K562 (cell line): ENCODE measurements at places on chromosomes 12 and 14. TPM values are rescaled to one million over a fixed set of nuclear protein-coding genes. Genes with fewer than 3 reads are reported as not detected.

GRCh38 chr12:96226801-96227348 is 32.7 kb downstream of the ELK3 start:
- DNase-seq, result no peak

- no peak for DNase-seq
Measured at GRCh38 chr14:104357689-104358527, 219.5 kb downstream of the KIF26A start.

- DNase-seq, result no peak
Measured at GRCh38 chr12:662566-663292, 516 bp downstream of the NINJ2 start.

DNA sequence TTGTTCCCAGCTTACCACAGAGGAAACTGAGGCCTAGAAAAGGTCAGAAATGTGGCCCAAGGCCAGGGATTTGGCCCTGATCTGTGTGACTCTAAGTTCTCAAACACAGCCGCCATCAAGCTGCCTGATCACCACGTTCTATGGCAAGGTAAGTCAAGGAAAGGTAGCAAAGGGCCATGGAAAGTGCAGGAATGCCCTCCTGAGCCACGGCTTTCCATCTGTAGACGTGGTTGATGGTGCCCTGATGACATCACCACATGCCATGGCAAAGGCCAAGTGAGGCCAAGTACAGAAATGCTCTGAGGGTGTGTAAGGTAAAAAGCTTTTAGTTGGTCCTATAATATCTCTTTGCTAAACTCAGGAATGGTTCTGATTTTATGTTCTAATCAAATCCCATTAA is 99.3 kb downstream of the DNAH10 start:
- no peak for DNase-seq

DNA sequence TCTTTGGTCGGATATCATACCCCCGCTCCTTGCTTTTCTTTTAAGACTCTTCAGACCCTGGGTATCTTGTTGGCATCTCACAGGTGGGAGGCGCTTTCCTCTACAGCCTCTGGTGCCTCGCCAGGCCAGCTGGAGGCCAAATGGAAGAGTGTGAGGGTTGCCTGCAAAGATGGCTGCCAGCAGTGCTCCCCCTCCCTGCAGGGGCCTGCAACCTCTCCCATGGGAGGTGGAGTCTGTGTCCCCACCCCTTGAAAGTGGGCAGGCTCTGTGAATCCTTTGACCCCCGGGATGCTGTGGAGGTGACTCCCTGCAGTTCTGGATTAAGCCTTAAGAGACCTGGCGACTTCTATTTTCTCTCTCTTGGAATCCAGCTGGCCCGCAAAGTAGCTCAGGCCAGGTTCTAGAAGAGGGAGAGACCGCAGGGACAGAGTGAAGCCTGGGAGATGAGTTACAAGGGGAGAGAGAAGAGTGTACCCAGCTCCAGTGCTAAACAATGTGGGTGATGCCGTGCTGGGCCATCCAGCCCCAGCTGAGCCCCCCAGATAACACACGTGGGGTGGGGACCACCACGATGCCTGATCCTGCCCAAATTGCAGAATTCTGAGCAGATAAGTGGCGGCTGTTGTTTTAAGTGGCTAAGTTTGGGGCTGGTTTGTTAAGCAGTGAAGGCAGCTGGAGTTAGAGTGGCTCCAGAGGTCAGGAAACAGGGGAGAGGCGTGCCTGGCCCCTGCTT is 37.9 kb upstream of the NCOR2 start:
- DNase-seq, result peak; percentile 63

- DNase-seq, result no peak
Measured at GRCh38 chr12:73465106-73465505, 1072.5 kb upstream of the ATXN7L3B start.

- DNase-seq, result no peak
Measured at GRCh38 chr14:103562179-103562428, 353 bp downstream of the BAG5 start.

DNA sequence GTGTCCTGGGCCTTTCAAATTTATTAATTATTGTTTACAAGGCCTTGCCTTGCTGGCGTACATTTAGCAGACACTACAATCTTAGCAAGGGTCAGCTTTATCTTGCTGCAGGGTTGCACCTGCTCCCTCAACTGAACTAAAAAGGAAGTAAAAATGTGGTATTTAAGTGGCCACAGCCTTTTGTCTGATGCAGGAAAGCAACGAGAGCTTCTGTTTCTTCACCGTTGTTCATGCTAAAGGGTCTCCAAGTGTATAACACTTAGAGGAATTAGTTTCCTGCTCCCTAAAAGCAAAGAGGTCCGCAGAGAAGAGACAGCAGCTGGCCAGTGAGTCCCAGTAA is 62.8 kb upstream of the EGLN3 start:
- DNase-seq, result no peak

DNA sequence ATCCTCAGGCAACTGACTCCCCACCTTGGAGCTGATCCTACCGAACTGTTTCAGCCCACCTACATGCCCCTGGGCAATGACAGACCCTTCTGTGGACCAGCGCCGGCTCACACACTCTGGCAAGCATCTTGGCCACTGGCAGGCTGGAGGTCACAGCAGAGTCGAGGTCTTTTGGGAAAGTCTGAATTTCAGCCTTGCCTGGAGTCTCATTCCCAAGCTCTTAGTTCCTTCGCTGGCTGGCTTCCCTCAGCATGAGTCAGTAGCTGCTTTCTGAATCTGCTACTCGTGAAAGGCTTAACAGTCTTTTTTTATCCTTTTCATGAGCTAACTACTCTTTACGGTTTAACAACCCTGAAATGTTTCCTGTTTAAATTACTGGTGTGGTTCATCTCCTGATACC is 44.5 kb downstream of the ASCL4 start:
- DNase-seq, result no peak

DNA sequence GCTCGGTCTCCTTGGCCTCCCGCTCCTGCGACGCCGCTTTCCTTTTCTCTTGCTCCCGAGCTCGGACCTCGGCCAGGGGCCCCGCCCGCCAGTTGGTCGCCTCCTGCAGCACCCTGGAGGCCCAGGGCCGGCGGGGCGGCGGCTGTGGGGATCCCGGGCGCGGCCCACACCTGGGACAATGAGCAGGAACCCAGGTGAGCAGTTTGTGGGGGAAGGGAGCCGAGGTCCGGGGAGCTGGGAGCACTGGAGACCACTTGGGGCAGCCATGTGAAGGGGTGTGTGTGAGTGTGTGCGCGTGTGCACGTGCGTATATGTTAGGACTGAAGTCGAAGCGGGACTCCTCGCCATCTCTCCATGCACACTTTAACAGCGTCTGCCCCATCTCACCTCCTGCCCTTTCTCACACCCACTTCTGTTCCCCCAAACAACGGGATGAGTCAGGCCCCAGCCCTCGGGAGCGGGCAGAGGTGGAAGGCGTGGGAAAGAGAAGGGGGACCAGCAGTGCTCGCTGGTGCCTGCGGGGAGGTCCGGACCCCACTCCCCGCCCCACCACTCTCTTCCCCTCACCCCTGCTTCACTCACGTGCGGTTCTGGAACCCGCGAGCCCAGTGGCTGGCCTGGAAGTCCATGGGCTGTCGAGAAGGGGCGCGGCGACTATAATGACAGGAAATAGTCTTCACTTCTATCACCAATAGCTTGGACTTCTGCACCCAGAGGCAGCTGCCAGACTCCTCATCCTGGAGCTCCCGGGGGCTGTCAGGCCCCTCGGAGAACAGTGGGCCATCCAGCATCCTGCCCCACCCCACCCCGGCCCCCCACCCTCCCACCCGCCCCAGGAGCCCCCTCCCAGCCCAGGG is 450 bp downstream of the DDN start:
- DNase-seq, result peak; percentile 36

GRCh38 chr12:30965613-30965985 is 39.1 kb downstream of the TSPAN11 start:
- no peak for DNase-seq

GRCh38 chr14:45114327-45114726 is 20.0 kb downstream of the FKBP3 start:
- no peak for DNase-seq

GRCh38 chr12:54359762-54360351 is 4.4 kb downstream of the GPR84 start:
- no peak for DNase-seq

DNA sequence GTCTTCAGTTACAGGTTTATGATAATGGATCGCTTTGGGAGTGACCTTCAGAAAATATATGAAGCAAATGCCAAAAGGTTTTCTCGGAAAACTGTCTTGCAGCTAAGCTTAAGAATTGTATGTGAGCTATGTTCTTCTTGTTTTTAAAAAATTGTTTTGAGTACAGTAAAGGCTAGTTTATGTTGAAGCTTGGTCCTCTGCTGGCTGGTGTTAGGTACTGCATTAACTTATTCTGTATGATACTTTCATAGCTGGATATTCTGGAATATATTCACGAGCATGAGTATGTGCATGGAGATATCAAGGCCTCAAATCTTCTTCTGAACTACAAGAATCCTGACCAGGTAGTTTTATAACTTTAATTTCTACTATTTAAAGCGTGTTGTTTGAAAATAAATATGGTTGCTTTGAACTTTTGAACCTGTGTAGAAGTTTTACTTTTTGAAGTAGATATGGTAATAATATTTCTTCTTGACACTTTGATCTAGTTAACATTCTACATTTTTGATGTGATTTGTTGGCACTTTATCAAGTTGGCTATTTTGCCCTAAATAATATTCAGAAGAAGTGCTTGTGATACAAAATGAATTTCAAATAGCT is 55.7 kb downstream of the VRK1 start:
- peak; percentile 25 for DNase-seq

- no peak for DNase-seq
Measured at GRCh38 chr12:30155001-30155730, 371.4 kb upstream of the TMTC1 start.

DNA sequence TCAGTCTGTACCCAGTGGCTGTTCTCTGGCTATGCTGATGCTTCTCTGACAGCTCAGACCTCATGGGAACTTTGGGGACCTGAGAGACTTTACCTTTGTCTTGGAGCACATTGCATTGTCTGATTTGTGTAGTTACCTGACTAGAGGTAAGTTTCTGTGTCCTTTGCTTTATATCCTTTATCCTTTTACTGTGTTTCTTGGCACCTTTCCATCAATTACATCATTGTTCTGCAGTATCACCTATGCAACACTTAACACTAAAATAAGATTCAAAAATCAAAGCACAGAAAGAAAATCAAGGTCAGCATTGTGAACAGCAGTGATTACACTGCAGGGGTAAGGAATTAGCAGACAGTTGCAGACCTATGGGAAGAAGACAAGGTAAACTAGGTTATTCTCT is 43.8 kb downstream of the SLC35F4 start:
- no peak for DNase-seq

DNA sequence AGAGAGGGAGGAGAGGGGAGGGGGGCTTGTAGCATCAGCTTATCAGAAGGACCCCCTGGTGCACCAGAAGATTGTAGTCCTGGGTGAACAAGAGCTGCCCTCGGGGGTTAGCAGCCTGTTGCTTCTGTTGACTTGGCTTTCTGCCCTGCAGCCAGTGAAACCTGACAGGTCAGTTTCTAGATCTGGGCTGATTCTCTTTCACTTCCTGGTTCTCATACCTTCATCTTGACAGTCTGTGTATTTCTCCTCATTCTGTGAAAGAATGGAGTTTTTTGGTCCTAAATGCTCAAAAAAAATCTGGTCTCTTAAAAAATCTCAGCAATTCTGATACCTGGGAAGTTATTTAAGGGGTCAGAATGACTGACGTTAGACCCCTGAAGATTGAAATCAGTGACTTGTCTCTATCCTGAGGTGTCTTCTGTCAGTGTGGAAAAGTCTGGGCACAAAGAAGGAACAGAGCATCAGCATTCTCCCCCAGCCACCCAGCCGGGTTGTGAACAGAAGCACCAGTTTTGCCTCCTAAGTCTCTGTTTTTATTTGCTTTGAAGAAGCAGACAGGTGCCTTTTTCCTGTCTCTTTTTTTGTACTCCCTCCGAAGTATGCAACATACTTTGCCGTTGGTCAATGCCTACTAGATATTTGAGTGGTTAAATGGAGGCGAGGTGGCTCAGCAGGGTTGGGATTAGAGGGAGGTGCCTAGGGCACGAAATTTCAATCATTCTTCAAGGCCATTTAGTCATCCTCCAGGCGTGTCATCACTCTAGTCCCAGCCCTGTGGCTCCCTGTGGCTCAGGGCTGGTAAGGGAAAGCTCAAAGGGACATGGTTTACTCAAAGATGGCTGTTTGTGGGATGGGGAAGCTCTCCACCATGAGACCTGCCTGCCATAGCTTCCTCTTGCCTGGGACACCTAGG is 24.0 kb downstream of the TTC9 start:
- no peak for DNase-seq

GRCh38 chr12:989751-990660 is 1.0 kb upstream of the ERC1 start:
- peak; percentile 17 for DNase-seq

GRCh38 chr14:43479596-43480195 is 1027.4 kb downstream of the FSCB start:
- DNase-seq, result no peak

GRCh38 chr14:52790011-52790755 is 1.2 kb downstream of the GNPNAT1 start:
- DNase-seq, result peak; percentile 11

DNA sequence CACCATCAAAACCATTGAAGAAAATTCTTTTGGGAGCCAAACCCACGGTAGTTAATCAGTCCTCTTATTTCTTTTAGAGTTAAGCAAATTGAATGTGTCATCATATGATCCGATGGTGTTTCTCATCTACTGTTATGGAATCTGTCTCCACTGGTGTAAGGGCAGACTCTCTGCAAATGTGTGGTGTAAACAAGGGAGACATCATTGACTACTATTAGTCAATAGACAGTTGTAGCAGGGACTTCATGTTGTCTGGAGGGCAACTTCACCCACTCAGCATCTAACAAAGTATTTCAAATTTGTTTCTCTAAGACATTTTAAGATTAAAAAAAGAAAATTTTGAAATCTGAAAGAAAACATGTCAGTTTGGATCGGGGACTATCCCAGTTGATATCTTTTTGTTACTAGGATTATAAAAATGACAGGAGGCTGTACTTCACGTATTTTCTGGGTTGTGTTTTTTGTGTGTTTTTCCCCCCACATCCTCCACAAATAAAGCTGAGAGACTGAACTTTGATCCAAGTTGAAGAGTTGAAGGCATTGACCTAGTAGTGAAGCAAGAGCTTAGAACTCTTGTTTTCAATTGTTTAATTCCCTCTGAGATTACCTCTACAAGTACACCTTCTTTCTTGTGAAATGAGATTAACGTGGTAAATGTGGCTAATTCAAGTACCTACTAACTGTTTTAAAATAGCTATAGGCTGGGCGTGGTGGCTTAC is 4.0 kb downstream of the GOLGA5 start:
- DNase-seq, result no peak

GRCh38 chr12:26095186-26095585 is 29.7 kb downstream of the BHLHE41 start:
- no peak for DNase-seq

Gene AVPR1A
- polyA plus RNA-seq, result 0.01 TPM in 1 of 2 replicates, not detected in the other

Gene SMIM41
- not detected in 2 replicates for polyA plus RNA-seq

Gene ANKS1B
- 0.08 TPM in 1 of 2 replicates, not detected in the other for polyA plus RNA-seq

Gene LYZ
- 27.2 and 37.0 TPM in 2 replicates for polyA plus RNA-seq

Gene PPFIA2
- not detected in 2 replicates for polyA plus RNA-seq

Gene GALNT16
- polyA plus RNA-seq, result not detected in 2 replicates

Gene ERC1
- polyA plus RNA-seq, result 2.5 and 3.2 TPM in 2 replicates

Gene BDKRB1
- polyA plus RNA-seq, result 0.23 TPM in 1 of 2 replicates, not detected in the other

Gene ESPL1
- 19.4 and 23.9 TPM in 2 replicates for polyA plus RNA-seq

Gene OAS3
- 0.82 and 1.7 TPM in 2 replicates for polyA plus RNA-seq

Gene ATP2B1
- 16.2 and 26.5 TPM in 2 replicates for polyA plus RNA-seq

Gene CLEC4D
- polyA plus RNA-seq, result not detected in 2 replicates

Gene GPR84
- polyA plus RNA-seq, result not detected in 2 replicates

Gene TSPAN8
- not detected in 2 replicates for polyA plus RNA-seq

Gene DNAH10
- polyA plus RNA-seq, result 0.01 TPM in 1 of 2 replicates, not detected in the other

Gene TMEM229B
- not detected in 2 replicates for polyA plus RNA-seq
